ENCODE measurements at places on chromosomes 3 and 15.

- no peak for DNase-seq
Observed at GRCh38 chr3:181313335-181313734, 323.8 kb upstream of the DNAJC19 start.

GRCh38 chr15:72562878-72563277 is 88.7 kb downstream of the ARIH1 start:
- DNase-seq, result no peak

DNA sequence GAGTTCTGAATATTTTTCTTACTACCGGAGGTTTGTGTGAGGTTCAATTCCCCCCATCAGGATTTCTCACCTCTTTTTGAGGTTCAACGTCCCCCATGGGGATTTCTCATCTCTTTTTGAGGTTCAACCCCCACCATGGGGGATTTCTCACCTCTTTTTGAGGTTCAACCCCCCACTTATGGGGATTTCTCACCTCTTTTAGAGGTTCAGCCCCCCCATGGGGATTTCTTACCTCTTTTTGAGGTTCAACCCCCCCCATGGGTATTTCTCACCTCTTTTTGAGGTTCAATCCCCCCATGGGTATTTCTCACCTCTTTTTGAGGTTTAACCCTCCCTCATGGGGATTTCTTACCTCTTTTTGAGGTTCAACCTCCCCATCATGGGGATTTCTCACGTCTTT is 26.3 kb downstream of the NDUFB4 start:
- DNase-seq, result no peak

DNA sequence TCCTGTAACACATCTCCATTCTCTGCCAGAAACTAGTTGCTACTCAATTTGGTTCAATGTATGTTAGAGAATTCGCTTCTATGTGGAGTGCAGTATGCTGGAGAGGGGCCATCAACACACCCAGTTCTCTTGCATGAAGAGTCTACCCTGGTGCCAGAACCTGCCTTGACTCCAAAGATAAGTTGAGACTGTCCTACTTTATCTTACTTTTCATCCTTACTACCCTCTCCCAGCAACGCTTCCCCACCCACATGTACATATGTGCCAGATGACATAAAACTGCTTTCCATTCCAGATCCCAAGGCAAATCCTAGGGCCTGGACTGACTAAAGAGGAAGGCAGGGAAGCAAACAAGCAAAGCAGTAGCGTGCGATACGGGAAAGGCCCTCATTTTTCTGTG is 442.6 kb upstream of the THRB start:
- no peak for DNase-seq

DNA sequence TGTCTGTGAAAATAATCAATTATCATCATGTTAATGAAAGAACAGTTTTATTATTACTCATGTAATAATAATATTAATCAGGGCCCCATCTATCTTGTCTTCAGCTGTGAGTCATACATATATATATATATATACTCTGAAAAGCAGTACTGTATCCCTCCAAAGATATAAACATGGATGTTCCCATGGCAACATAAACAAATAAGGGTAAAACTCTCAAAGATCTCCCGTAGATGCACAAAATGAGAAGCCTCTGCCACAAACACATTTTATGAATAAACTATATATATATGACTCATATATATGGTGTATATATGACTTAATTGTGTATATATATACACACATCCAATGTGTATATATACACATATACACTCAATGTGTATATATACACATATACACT is 163.8 kb upstream of the ARHGEF26 start:
- no peak for DNase-seq

GRCh38 chr15:78241017-78241416 is 6.7 kb upstream of the ACSBG1 start:
- DNase-seq, result peak; percentile 90

GRCh38 chr3:192482809-192483208 is 244.5 kb downstream of the FGF12 start:
- DNase-seq, result no peak

GRCh38 chr3:171699601-171700000 is 110.7 kb downstream of the PLD1 start:
- DNase-seq, result no peak

DNA sequence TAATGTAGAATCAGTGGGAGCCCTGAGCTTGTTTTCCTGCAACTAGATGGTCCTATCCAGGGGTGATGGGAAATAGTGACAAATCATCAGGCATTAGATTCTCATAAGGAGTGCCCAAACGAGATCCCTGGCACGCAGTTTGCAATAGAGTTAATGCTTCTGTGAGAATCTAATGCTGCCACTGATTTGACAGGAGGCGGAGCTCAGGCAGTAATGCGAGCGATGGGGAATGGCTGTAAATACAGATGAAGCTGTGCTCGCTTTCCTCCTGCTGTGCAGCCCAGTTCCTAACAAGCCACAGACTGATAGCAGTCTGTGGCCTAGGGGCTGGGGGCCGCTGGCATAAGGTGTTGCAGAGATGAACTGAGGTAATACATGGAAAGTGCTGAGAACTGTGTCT is 28.3 kb upstream of the TMEM42 start:
- DNase-seq, result no peak

GRCh38 chr3:71442652-71443042 is 140.9 kb downstream of the FOXP1 start:
- no peak for DNase-seq

DNA sequence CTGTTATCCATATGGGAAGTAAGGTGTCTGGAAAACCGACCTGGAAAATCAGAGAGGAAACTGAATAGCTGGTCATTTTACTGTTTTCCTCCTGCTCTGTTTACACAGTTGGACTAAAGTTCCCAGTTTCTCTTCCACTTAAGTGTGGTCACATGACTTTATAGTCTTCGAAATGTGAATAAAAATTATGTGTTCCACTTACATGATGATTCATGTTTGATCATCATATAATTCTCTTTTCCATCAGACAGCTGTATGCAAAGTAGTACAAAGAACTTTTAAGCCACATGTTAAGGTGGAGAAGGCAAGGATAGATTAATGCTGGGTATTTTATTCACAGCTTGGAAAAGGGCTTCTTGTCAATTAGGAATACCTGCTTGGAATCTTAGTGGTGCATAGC is 525.5 kb upstream of the BCHE start:
- no peak for DNase-seq

DNA sequence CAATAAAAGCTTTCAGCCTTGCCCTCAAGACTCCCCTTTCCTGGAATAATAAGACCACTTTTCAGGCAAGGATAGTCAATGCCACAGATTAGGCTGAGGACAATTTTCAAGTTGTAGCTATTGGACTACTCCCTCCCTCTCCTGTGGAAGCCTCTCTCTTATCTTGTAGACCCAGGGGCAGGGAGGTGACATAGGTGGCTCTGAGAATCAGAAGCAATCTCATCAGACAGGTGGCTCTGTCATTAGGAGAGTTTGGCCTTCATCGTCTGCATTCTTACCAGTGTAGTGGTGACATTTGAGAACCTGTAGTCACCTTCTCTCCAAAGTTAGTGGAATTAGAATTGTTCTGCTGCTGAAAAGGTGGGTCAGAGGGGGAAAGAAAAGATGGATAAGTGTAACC is 80.0 kb downstream of the LARS2 start:
- DNase-seq, result no peak

DNA sequence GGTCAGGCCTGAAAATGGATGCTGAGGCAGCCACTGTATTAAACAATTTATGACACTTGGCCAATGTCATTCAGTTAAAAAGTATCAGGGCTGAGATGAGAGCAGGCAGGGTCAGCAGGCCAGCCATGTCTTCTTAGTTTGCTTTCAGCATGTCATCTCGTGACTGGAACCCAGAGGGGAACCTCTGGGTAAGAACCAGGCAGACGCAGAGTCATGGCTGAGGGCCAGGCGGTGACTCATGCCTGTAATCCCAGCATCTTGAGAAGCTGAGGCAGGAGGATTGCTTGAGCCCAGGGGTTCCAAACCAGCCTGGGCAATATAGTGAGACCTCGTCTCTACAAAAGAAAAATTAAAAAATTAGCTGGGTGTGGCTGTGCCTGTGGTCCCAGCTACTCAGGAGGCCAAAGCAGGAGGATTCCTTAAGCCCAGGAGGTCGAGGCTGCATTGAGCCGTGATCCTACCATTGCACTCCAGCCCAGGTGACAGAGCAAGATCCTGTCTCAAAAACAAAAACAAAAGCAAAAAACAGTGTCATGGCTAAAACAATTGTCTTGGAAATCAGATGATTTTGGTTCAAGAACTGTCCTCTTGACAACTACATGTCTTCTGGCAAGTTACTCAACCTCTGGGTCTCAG is 11.7 kb downstream of the BCL2L10 start:
- DNase-seq, result no peak

- no peak for DNase-seq
Observed at GRCh38 chr3:144458283-144458682, 486.7 kb downstream of the DIPK2A start.

- DNase-seq, result no peak
Observed at GRCh38 chr15:25733856-25734679, 129.1 kb downstream of the ATP10A start.

GRCh38 chr3:126180477-126181397 is at the start of gene ALDH1L1:
ALDH1L1 (minus strand) TSS chr3:126180586; CDS start chr3:126160979, 19,607 bp downstream.
- DNase-seq, result peak; percentile 70

- no peak for DNase-seq
Observed at GRCh38 chr15:89077750-89078149, 10.5 kb upstream of the ABHD2 start.

GRCh38 chr15:90407871-90408317 is 19.9 kb downstream of the IQGAP1 start:
- DNase-seq, result no peak

DNA sequence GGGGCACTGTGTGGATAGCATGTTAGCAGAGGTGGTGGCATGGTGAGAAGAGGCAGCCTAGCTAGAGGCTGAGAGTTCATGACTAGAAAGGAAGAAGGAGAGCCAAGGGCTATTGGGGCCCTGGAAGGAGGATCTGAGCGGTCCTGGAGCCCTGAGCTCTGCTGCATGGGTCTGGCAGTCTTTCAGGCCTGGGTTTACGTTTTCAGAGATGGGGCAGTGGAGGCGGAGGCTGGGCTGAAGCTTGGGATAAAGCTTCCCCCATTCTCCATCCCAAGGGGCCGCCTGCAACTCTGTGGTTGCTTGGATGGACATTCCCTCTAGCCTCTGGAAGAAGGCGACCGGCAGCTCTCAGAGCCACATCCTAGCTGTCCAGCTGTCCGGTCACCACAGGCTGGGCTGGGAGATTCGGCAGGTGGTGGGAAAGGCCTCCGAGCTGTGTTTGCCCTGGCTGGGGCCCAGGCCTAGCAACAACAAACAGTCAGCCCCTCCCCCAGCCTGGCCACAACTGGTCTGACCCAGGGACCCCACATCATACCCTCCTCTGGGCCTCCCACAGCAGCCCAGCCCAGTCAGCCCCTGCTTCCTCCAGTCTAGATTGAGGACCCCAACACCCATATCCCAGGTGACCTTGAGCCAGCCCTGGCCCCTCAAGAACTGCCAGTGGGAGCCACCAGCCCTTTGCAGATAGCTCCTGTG is 1.8 kb upstream of the SLC38A3 start:
- DNase-seq, result no peak

- DNase-seq, result no peak
Observed at GRCh38 chr3:23662079-23662617, 143.6 kb upstream of the UBE2E1 start.

GRCh38 chr15:81421461-81421860 is 47.4 kb upstream of the TMC3 start:
- no peak for DNase-seq

DNA sequence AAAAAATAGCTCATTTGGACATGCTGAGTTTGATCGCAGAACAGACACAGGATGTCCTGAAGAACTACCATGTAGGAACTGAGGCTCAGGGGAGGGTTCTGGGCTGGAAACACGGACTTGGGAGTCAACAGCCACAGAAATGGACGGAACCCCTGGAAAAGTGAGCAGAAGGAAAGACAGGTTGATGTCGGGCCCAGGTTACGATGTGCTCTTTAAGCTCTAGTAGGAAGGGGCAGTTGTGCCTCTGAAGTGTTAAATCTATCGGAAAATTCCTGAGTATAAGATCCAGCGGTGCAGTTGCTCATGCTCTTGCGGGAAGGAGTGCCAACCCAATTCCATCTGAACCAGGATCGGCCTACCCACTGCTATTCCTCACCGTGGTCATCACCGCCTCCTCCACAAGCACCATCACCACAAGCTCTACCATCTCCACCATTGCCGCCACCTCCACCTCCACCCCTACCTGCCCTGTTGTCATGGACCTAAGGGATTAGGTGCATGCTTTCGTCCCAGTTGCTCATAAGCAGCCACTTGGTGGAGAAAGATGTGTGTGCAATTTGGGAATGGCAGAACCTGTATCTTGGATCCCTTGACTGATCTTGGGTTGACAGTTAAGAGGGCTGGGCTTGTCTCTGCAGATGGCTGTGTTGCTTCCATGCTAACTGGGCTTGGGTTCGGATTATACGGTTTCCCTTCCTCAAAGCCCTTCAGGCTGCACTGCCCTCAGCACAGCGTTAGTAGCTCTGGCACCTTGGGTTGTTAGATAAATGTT is 108.5 kb downstream of the ASB7 start:
- no peak for DNase-seq

DNA sequence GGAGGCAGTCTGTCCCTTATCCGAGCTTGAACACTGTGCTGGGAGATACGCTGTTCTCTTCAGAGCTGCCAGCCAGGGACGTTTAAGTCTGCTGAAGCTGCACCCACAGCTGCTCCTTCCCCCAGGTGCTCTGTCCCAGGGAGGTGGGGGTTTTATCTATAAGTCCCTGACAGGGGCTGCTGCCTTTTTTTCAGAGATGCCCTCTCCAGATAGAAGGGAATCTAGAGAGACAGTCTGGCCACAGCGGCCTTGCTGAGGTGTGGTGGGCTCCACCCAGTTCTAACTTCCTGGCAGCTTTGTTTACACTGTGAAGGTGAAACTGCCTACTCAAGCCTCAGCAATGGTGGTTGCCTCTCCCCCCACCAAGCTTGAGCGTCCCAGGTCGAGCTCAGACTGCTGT is 319.9 kb upstream of the GRM7 start:
- no peak for DNase-seq

- DNase-seq, result no peak
Observed at GRCh38 chr3:42473083-42473932, 29.1 kb upstream of the VIPR1 start.

- no peak for DNase-seq
Observed at GRCh38 chr3:184336547-184337398, 627 bp upstream of the FAM131A start.

- no peak for DNase-seq
Observed at GRCh38 chr3:148026009-148026588, 616.9 kb downstream of the ZIC1 start.

DNA sequence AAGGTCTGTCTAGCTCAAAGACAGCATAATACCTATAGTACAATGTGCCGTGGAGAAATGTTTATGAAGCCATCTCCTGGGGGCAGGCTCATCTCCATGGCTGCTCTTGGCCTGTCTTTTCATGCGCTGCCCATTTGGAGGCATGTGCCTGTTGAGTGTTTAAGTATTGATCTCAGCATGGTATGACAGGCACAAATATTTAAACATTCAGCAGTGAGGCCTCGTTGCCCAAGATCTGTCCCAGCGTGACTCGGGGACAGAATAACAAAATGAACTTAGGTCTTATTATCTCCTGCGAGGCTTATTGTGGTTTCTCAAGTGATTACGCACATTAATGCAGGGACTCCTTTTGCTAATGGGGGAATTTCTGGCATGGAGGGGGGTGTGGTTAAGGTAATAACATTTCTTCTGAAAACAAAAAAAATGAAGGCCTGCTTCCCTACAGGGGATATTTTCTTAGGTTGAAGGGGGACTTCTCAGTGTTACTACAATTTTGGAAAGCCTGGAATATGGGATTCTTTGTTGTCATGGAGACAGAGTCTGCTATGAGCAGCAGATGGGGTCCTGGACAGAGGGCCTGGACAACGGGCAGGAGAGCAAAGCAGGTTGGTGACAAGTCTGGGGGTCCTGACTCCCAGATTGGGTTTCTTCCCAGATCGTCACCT is 4.4 kb upstream of the SLC6A1 start:
- no peak for DNase-seq

GRCh38 chr3:100384733-100385525 is 16.0 kb downstream of the TOMM70 start:
- no peak for DNase-seq

Data from head of caudate nucleus (tissue), 42 donors.